Thymus (tissue), 14 donors: ENCODE measurements at places on chromosomes 7 and 10. TPM values are rescaled to one million over a fixed set of nuclear protein-coding genes. Genes with fewer than 3 reads are reported as not detected.

DNA sequence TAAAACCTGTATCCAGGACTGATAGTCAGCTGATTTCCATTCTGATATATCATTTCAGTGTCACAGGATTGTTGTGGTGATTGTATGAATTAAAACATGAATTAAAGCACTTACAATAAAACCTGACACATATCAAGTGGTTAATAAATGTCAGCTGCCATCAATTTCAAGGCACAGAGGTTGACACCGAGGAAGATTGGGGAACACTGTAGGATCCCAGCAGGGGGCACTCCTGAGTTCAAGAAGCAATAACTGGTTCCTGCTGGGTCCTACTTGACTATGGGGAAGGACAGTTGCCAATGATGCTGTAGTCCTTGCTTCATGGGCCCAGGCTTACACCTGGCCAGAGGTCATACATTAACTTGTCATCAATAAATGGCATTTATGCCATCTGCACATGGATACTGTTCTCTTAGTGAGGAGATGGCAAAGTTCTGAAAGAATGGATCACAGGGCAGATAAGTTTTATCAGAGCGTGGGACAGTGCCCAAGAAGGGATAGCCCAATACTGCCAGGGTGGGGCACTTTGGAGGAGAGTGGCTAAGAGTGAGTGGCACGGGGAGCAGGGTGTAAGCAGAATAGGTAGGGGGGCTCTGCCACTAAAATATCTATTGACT, 24.1 kb downstream of the FZD1 start:
- no peak for DNase-seq

- no peak for DNase-seq
Observed at GRCh38 chr10:110368002-110368401, 63.3 kb upstream of the SMNDC1 start.

- no peak for DNase-seq
Observed at GRCh38 chr10:9596368-9596920, 1421.2 kb upstream of the CELF2 start.

DNA sequence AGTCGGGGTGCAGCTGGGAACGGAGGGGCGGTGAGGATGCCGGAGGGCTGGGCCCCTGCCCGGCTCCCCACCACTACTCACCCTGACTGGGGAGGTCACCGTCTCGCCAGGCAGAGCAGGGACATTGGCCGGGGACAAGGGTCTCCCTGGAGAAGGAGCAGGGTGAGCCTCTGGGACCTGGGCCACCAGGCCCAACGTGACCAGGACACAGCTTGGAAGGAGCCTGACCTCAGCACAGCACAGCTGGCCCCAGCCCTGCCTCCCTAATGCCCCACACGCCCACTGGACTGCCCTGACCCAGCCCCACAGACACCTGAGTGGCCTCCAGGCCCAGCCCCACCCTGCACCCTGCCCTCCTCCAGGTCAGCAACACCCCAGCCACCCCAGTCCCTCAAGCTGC, 21.1 kb downstream of the MICALL2 start:
- no peak for DNase-seq

GRCh38 chr10:130018265-130018664, 54.2 kb upstream of the EBF3 start:
- DNase-seq = no peak

DNA sequence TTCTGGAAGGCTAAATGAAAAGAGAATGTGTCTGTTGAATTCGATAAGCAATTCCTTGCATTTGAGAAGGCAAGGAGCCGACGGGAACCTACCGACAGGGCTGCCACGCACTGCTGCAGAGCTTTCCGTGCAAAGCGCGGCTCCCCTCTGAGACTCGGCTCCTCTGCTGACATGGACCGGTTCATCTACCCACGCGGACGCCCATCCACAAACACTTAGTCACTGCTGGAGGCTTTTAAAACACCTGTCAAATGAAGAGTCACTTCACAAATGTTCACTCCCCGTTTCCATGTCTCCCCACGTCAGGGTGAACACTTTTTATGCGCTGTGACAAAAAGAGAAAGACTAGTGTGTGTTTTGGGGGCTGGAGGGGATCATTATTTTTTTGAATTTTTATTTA, 32.0 kb downstream of the AMZ1 start:
- no peak for DNase-seq

DNA sequence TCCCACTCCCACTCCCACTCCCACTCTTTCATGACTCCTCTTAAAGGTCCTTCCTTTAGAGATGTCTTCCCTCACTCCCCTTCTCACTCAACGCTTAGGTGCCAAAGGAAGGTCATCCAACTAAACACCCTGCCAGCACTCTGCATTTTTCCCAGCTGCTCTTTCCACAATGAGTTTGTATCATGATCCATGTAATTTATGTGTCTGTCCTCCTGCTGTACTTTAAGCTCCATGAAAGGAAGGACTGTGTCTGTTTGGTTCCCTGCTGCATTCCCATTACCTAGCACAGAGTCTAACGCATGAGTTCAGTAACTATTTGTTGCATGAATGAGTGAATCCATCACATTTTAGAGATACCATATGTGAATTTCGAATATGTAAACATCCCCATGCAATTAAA, 252.7 kb downstream of the KIF20B start:
- DNase-seq = no peak

GNA12 gene
- total RNA-seq = 4.4 TPM

- DNase-seq = no peak
Observed at GRCh38 chr10:67770537-67770936, 67.5 kb downstream of the DNAJC12 start.

- no peak for DNase-seq
Observed at GRCh38 chr7:4159761-4160554, 522.1 kb upstream of the FOXK1 start.

VAX1 gene
- total RNA-seq = not detected

- DNase-seq = peak; percentile 8
Observed at GRCh38 chr10:120948889-120949608, 97.9 kb downstream of the WDR11 start.

- no peak for DNase-seq
Observed at GRCh38 chr7:21656796-21657195, 114.0 kb downstream of the DNAH11 start.

- DNase-seq = no peak
Observed at GRCh38 chr10:43502931-43503330, 66.0 kb downstream of the ZNF487 start.

CALHM1 gene
- total RNA-seq = 0.09 TPM

DNA sequence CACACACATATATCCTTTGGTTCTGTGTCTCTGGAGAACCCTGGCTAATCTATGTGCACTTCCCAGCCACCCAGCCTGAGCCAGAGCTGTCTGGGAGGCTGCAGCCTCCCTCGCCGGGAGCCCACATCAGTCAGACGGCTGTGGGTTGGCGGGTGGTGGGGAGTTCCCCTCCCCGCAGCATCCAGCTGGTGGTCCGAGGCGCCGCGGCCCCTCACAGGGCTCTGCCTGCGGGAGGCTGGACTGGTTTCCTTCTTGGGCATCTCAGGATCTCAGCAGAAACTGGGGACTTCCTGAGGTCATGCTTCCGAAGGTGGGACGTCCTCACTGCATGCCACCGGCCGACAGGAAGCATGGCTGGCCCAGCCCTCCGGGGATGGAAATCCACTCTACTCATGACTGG, 22.0 kb upstream of the PSMG3 start:
- DNase-seq = peak; percentile 23

HILPDA gene
- 9.0 TPM for total RNA-seq

- no peak for DNase-seq
Observed at GRCh38 chr7:132117181-132117580, 459.1 kb downstream of the PLXNA4 start.

CYP26A1 gene
- 1.2 TPM for total RNA-seq

- DNase-seq = no peak
Observed at GRCh38 chr7:77315182-77315591, 101.0 kb downstream of the GSAP start.

SPAM1 gene
- total RNA-seq = not detected

DNA sequence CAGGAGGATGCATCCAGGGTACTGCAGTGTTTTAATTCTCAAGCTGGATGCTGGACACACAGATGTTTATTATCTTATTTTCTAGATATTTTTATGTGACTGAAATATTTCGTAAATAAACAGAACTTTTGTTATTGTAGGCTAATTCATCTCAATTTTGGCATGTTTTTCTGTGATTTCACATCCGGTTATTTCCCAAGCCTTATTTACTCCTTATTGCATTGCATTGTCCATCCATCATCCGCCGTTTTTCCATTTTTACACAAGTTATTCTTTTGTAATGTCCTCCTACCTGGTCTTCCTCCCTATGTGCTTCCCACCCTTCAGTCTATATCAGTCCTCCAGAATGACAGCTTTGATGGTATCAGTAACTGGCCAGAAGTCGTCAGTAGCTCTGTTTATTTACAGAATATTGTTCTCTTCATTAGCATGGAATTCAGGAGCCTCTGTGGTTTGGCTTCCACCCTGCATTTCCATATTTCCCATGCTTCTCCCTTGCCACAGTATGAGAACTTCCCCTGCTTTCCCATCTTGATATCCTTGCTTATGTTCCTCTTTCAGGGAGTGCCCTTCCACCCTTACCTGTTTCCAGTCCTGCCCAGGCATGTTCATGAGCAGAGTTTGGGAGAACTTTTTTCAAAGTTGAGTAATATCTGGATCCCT, 16.1 kb downstream of the GNAI1 start:
- no peak for DNase-seq

DNA sequence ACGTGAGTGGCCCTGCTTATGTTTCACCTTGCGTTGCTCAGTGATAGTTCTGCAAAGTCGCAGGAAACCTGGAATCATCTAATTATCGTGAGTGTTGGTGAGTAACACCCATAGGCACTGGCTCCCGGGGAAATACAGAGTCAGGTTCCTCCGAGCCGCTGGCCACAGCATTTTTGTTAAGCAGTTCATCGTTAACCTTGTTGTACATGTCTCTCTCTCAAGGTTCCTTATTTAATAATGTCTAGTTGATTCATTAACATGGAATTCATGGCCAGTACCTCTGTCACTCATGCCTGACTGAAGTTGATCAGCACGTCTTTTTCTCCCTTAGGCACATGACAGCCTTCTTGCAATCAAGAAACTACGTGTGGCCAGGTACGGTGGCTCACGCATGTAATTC, 3.1 kb upstream of the ZFAND2A start:
- DNase-seq = no peak

GRCh38 chr7:4049202-4049601, 632.9 kb upstream of the FOXK1 start:
- DNase-seq = no peak

DNA sequence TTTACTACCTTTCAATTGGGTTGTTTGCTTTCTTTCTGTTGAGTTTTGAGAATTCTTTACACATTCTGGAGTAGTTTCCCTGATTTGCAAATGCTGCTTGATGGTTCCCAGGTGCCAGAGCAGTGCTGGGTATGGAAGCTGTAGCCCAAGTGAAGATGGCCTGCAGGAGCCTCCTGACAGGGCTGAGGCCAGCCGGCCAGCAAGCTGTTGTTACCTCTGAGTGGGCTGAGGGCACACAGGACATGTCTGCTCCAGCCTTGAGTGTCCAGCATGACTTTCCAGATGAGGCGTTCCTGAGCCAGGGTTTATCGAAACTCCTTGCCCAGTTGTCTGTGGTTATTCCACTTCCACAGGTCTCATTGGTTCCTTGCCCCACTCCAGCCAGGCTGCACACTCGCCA, 164.6 kb upstream of the TNS3 start:
- no peak for DNase-seq

DNA sequence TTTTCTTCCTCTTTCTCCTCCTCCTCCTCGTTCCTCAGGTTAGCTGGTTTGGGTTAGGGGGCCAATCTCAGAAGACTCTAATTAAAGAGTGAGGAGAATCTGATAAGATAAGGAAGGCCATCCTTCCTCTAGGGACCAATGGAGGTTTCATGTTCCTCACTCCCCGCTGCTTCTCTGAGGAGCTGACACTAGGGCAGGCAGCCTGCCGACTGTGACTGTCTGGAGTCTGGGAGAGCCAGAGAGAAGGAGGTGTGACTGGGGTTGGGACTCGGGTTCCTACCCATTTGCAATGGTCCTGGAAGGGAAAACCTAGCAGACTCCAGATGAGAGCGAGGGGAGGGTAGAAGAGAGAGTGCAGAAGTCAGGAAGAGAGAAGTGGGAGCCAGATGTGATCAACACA, 15.3 kb downstream of the PAX2 start:
- DNase-seq = no peak

DNA sequence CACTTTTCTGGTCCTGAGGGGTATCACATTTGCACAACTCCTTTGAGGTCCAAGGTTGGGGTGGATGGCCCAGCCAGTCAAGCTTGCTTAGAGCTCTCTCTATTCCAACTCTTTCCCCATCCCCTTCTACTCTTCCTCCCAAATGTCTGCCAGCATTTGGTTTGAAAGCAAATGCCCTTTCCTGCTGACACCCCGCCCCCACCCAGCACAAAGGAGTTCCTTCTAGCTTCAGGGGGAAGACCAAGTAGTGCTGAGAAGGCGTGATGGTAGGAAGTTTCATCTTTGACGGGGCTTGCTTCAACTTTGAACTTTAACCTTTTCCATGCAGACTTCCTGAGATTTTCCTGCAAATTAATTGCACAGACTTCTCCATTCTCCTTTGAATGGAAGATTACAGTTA, 137.5 kb upstream of the TCF7L2 start:
- DNase-seq = no peak

DNA sequence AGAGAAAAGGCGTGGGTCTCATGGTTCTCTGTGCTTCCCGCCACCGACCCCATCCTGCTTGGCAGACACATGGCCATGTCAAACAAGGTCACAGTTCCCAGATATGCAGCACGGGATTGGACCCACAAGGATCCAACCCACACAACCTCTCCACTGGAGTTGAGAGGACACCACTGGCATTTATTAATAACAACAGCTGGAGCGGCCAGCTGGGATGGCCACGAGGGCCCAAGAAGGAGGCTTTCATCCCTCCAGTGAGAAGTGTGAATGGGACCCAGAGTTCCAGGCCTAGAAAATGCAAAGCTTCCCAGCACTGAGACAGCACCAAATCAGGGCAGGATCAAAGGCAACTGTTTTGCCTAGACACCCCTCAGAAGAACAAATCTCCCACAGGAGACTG, 31.5 kb downstream of the FGFR2 start:
- no peak for DNase-seq

DNA sequence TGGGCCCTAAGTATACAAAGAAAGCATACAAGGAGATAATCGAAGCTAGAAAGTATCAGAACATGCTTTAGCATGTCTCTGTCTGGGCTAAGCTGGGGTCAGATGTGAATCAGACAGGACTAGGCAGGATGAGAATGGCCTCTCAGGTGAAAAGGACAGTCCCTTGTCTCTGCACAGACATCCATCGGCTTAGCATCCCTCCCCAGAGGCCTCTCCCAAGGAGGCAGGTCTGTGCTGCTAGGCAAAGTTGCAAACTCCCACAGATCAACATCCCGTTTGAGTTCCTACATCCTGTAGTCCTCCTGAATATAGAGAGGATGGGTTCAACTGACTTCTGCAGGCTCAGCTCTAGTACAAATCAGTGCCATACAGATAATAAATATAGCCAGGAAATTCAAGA, 24.5 kb downstream of the CHST15 start:
- DNase-seq = no peak

DNA sequence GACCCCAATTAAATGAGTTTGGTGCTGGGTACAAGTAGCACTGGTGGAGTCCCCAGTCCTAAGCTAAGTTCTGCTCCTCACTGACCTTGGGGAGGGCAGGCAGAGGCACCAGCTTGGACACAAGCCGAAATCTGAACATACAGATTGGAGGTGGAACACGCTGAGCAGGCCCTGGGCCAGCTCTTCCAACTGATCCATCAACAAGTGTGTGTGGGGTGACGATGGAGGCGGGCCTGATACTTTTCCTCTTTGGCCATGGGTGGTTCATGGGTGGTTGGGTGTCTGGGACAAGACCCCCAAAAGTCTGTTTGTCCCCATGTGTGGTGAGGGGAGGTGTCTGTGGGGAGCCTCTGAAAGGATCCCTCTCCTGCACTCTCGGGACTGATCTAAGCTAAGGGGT, 1.9 kb downstream of the ADCYAP1R1 start:
- no peak for DNase-seq
